Cardiac muscle cell (in vitro differentiated cells and primary cell): ENCODE measurements at places on chromosomes 7 and 10. TPM values are rescaled to one million over a fixed set of nuclear protein-coding genes. Genes with fewer than 3 reads are reported as not detected.

DNA sequence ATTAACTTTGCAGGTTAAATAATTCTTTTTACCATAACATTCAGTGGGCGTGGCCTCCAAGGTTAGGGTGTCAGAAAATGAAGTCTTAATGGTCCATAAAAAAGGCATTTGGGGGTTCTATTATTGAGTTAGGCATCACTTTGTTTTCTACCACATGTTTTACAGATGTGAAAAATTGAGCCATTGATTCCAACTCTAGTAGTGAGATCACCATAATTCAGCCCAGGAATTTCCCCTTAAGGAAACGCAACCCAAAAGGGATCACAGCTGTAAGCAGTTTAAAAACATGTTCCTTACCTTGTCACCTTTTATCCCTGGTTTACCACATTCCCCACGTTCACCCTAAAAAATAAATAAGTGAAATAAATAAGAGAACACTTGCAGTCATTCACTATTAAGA, 24.9 kb downstream of the COL28A1 start:
- no peak overlapping the region for H3K27ac ChIP-seq
- H3K4me3 ChIP-seq, result no peak overlapping the region
- no peaks in the 10 kb centered on the region for H3K4me1 ChIP-seq
- no peaks in the 10 kb centered on the region for H3K36me3 ChIP-seq
- H3K27me3 ChIP-seq, result no peaks in the 10 kb centered on the region

Gene TUBB8
- 0.36 TPM in 1 of 2 replicates, not detected in the other for total RNA-seq

- H3K27ac ChIP-seq, result no peak overlapping the region
- H3K4me1 ChIP-seq, result no peaks in the 10 kb centered on the region
- DNase-seq, result no peak
- no peaks in the 10 kb centered on the region for H3K27me3 ChIP-seq
Measured at GRCh38 chr7:14446829-14447228, 455.7 kb downstream of the DGKB start.

Gene TNRC18
- total RNA-seq, result 111 and 180 TPM in 2 replicates

DNA sequence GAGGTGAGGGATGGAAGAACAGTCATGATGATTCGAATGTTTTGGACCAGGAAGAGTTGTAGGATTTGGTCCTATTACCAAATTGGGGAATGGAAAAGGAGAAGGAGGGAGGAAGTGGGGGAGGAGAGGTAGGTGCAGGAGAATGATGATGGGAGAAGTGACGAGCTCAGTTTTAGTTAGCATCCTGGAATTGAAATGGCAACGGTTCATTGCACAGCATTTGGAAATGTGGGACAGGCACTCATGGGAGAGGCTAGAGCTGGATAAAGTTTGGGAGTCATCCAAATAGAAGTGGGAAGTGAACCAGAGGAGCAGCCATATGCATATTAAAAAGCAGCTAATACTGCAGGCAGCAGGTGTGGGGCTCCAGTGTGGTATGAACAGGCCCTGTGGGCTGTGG, 253.6 kb downstream of the SORCS3 start:
- no peaks in the 10 kb centered on the region for H3K36me3 ChIP-seq
- H3K27ac ChIP-seq, result no peak overlapping the region
- no peaks in the 10 kb centered on the region for H3K27me3 ChIP-seq
- H3K4me1 ChIP-seq, result no peaks in the 10 kb centered on the region
- no peak for DNase-seq

- no peak overlapping the region for H3K27ac ChIP-seq
- no peaks in the 10 kb centered on the region for H3K27me3 ChIP-seq
- H3K36me3 ChIP-seq, result no peaks in the 10 kb centered on the region
- H3K4me1 ChIP-seq, result peaks cover 3% of the 10 kb centered on the region
- H3K4me3 ChIP-seq, result no peak overlapping the region
- no peak for DNase-seq
Measured at GRCh38 chr7:40629891-40630290, 495.1 kb downstream of the SUGCT start.

Gene HOXA13
- total RNA-seq, result not detected in 2 replicates

DNA sequence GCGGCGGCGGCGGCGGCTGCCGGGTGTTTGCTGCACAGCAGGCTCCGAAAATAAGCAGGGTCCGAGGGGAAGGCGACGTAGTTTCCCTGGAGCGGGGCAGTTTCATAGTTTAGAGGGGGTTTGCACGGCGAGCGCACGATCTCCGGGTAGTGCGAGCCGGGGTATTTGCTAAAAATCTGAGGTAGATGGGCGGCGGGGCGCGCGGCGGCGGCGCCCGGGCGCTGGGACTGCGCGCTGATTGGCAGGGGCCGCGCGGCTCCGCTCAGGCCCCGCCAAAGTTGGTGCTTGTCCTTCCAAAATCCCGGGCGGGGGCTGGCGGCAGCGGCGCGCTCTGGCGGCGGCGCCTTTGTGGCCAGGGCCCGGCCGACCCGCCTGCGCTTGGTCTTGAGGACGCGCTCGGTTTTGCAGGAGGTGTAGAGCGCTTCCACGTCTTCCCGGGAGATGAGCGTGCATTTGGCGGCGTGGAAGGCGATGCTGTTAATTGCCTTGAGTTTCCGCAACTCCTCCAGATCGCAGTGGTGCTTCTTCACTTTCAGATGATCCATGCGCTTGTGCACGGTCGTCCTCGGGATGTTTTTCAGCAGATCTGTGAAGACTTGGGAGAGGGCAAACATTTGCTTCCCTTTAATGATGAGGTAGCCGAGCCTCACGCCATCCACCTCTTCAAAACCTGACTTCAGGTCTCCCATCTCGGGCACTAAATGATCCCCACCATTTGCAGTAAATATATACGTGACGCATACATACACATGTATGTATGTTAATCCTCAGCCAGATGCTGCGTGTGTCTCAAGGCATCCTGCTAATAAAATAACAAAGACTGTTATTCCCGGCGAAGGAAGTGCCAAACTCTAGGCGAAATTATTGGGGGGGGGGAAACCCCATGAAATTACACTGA, 8.1 kb downstream of the SKIDA1 start:
- H3K4me3 ChIP-seq, result peak overlapping the region; percentile 78
- peak overlapping the region; percentile 96 for H3K27ac ChIP-seq
- no peaks in the 10 kb centered on the region for H3K27me3 ChIP-seq
- H3K4me1 ChIP-seq, result peaks cover 42% of the 10 kb centered on the region

GRCh38 chr7:73827567-73828106, 3.2 kb upstream of the CLDN4 start:
- DNase-seq, result no peak
- H3K36me3 ChIP-seq, result no peaks in the 10 kb centered on the region
- peaks cover 11% of the 10 kb centered on the region for H3K4me1 ChIP-seq
- H3K27ac ChIP-seq, result no peak overlapping the region
- no peaks in the 10 kb centered on the region for H3K27me3 ChIP-seq

GRCh38 chr7:157846271-157846670, 509.5 kb downstream of the DNAJB6 start:
- DNase-seq, result no peak
- H3K27ac ChIP-seq, result no peak overlapping the region
- H3K36me3 ChIP-seq, result no peaks in the 10 kb centered on the region
- H3K4me1 ChIP-seq, result no peaks in the 10 kb centered on the region
- no peaks in the 10 kb centered on the region for H3K27me3 ChIP-seq

- no peaks in the 10 kb centered on the region for H3K4me1 ChIP-seq
- H3K27ac ChIP-seq, result no peak overlapping the region
- no peaks in the 10 kb centered on the region for H3K36me3 ChIP-seq
- peaks cover 2% of the 10 kb centered on the region for H3K27me3 ChIP-seq
- H3K4me3 ChIP-seq, result no peak overlapping the region
- peak; percentile 53 for DNase-seq
Measured at GRCh38 chr7:131692131-131692960, 135.9 kb upstream of the PODXL start.

GRCh38 chr10:22630234-22631174, 83.9 kb downstream of the PIP4K2A start:
- H3K27ac ChIP-seq, result no peak overlapping the region
- peaks cover 18% of the 10 kb centered on the region for H3K4me1 ChIP-seq
- no peaks in the 10 kb centered on the region for H3K27me3 ChIP-seq
- H3K4me3 ChIP-seq, result no peak overlapping the region
- H3K36me3 ChIP-seq, result no peaks in the 10 kb centered on the region
- DNase-seq, result no peak

GRCh38 chr10:74794531-74794930, 31.9 kb upstream of the KAT6B start:
- H3K27ac ChIP-seq, result no peak overlapping the region
- no peak for DNase-seq
- H3K36me3 ChIP-seq, result no peaks in the 10 kb centered on the region
- H3K4me3 ChIP-seq, result no peak overlapping the region

DNA sequence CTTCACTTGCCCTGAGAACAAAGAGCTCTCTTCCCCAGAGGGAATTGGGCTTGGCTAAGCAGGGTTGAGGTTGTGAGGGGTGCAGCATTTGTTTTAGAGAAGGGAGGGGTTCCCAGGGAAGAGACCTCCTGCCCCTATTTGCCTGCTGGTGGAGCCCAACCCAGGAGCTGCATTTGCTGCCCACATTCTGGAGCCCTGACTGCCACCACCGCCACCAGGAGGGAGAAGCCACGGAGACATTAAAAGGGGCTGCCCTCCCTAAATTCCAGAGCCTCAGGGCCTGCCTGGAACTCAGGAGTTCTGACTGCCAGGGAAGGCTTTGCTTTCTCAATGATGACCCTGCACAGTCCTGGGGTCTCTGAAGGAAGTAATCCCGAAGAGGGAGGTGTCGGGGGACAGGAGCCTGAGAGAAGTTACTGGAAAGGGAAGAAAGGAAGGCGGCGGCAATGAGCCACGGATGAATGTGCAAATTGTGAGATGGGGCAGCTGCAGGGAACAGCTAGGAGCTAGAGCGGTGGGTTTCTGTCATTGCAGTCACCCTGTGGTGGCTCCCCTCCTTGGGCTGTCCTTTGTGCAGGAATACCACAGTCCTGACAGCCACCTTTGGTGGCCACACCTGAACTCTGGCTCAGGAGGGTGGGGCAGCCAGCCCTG, 51.3 kb downstream of the NEURL1 start:
- H3K27ac ChIP-seq, result no peak overlapping the region
- no peaks in the 10 kb centered on the region for H3K36me3 ChIP-seq
- DNase-seq, result no peak
- no peaks in the 10 kb centered on the region for H3K27me3 ChIP-seq

GRCh38 chr10:91629715-91630549, 2.9 kb downstream of the PPP1R3C start:
- DNase-seq, result no peak
- H3K27ac ChIP-seq, result peak overlapping the region; percentile 55
- H3K4me3 ChIP-seq, result peak overlapping the region; percentile 77
- H3K4me1 ChIP-seq, result peaks cover 32% of the 10 kb centered on the region

DNA sequence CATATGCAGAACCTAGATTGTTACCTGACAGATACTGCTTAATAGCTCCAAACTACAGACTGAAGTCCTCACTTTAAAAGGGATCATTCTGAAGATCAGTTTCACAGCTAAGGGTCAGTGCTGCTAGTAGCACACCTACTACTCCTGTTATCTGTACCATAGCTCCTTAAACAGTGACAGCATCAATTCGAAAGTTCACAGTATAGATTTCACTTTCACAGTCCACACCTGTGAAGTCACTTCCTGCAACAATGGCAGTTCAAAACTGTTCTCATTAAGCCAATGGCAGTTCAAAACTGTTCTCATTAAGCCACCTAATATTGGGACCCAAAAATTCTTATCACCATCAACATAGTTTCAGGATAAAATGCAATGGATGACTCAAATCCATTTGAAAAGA, 10.7 kb upstream of the FHIP2A start:
- H3K36me3 ChIP-seq, result no peaks in the 10 kb centered on the region
- no peak for DNase-seq
- H3K4me1 ChIP-seq, result no peaks in the 10 kb centered on the region
- H3K27ac ChIP-seq, result no peak overlapping the region

GRCh38 chr7:7779888-7780287, 61.5 kb upstream of the RPA3 start:
- H3K27me3 ChIP-seq, result no peaks in the 10 kb centered on the region
- DNase-seq, result no peak
- no peak overlapping the region for H3K27ac ChIP-seq
- H3K4me1 ChIP-seq, result no peaks in the 10 kb centered on the region
- no peaks in the 10 kb centered on the region for H3K36me3 ChIP-seq
- H3K4me3 ChIP-seq, result no peak overlapping the region

DNA sequence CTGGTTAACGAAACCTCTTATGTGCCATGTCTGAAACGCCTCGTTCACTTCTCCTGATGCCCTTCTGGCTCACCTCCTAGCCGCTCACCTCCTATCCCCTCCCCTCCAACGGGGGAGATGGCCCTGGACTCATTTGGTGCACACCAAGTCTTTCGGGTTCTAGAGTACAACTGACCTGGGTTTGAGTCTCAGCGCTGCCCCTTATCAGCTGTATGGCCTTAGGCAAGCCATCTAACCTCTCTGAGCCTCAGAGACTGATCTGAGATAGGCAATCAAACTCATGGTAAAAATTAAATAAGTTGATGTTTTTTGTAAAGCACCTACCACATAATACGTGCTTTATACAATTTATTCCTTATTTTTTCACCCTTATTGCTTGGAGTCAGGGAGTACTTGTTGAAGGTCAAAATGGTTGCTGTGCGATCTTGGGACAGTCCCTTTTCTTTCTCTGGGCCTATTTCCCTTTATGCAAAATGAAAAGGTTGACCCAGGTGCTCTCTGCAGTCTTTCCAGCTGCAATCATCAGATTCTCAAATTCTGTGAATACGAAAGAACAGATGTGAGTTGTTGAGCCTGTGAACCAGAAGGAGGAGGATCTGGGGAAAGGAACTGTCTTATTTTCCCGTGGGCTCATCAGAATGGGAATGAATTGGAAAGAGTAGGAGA, 31.2 kb upstream of the PLEKHA1 start:
- H3K27me3 ChIP-seq, result no peaks in the 10 kb centered on the region
- H3K36me3 ChIP-seq, result no peaks in the 10 kb centered on the region
- H3K4me3 ChIP-seq, result no peak overlapping the region
- H3K27ac ChIP-seq, result no peak overlapping the region

Gene TIMM23B
- 16.5 and 25.0 TPM in 2 replicates for total RNA-seq

Gene SEC31B
- 8.0 and 13.2 TPM in 2 replicates for total RNA-seq
